ENCODE measurements at places on chromosomes 4 and X.
A peak's percentile ranks its signal among the peaks of the same experiment; 100 is the strongest.

GRCh38 chr4:102623622-102624021, 122.5 kb downstream of the NFKB1 start:
- DNase-seq = no peak

GRCh38 chr4:84767168-84767567, 184.2 kb downstream of the CDS1 start:
- DNase-seq = no peak

DNA sequence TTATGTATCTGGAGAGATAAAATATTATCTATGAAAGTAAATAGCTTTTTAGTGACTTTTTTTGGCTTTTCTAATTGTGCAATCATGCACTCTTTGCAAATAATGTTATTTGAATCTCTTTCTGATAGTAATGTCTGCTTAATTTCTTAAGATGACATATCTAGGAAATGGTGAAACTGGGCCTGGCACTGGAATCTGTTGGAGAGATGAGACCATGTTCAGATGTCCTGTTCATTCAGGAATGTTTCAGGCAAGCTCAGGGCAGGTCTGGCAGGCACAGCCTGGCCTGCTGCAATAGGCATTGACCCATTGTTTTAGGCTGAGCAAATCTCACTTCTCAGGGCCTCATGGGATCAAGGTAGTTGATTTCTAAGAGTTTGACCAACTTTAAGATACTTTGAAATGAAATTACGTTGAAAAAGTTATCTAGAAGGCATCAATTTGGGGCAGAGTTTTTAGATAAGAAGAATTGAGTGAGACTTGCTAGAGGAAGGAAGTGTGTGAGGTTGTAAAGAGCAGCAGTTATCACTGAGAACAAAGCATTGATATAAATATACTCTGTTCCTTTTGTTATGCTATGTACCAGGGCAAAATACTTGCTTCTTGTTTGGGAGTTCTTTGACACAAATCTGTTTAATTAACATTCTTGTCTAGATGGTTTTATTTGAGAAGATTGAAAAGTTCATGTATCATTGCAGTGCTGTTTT, 133.0 kb upstream of the LEF1 start:
- peak; percentile 27 for DNase-seq

DNA sequence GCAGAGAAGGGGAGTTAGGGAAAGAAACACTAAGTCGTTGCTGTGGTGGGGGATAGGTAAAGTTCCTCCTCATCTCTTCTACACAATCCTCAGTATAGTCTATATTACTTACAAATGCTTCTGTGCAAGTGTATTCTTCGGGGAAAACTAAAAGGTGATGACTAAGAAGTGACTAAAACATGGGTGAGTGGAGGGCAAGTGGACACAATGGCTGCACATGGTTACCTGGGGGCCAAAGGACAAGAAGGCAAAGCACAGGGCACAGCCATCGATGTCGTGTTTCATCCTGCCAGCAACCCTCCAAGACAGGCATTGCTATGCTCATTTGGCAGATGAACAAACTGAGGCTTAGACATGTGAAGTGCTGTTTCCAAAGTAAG, 35.5 kb upstream of the CCKAR start:
- DNase-seq = no peak

DNA sequence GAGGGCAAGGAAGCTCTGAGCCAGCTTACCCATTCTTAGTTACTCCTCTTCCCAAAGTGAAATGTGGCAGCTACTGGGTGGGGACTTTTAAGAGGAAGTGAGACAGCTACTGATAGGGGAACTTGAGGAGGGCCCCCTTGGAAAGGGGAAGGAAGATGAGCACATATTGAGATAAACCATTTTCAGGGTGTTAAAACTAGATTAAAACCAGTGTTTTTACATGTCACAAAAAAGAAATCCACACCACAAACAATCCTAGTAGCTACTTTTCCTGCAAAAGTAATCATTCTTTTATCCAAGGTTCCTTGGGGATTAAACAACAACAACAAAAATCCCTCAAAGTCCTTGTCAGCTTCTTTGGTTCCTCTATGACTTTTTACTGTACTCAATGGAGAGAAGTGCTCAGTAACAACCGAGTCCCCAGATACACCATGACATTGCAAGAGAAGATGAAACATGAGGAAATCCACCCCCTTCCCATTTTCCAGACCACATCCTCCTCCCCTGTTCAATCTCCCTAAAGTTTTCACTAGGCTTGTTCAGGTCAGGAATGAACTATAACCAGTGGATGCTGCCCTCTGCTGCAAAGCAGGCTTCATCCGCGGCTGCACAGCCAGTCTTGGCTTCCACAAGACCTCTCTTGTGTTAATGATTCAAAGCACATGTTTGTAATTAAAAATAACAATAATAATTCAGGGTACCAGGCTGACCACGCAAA, 113.5 kb upstream of the TMEM164 start:
- DNase-seq = no peak

DNA sequence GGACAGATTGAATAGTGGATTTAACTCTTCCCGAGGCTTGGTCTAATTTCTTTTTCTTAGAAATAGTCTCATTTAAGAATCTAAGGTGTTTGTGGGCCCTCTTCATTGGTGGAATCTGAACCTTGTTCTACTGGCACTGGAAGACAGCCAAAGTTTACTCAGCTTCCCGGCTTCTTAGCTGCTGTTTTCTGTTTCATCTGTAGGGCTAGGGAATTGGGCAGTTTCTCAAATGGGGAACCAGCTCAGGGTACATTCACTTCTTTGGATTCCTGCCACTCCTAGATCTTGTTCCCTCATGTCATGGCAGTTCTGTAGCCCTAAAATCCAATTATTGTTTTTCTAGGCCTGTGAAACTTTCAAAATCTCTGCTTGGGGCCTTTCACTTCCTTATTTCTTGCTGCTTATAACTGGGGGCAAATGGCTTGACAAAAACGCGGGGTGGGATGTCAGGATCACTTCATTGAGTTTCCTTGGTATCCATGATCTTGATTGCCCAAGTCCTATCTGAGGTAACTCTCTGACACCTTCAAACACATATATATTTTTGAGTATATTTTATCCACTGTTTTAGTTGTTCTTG, 985.0 kb downstream of the C4orf33 start:
- no peak for DNase-seq

GRCh38 chr4:30191902-30192301, 528.3 kb upstream of the PCDH7 start:
- DNase-seq = no peak

GRCh38 chrX:1453951-1454785, 1.5 kb upstream of the ASMTL start:
- peak; percentile 91 for DNase-seq

DNA sequence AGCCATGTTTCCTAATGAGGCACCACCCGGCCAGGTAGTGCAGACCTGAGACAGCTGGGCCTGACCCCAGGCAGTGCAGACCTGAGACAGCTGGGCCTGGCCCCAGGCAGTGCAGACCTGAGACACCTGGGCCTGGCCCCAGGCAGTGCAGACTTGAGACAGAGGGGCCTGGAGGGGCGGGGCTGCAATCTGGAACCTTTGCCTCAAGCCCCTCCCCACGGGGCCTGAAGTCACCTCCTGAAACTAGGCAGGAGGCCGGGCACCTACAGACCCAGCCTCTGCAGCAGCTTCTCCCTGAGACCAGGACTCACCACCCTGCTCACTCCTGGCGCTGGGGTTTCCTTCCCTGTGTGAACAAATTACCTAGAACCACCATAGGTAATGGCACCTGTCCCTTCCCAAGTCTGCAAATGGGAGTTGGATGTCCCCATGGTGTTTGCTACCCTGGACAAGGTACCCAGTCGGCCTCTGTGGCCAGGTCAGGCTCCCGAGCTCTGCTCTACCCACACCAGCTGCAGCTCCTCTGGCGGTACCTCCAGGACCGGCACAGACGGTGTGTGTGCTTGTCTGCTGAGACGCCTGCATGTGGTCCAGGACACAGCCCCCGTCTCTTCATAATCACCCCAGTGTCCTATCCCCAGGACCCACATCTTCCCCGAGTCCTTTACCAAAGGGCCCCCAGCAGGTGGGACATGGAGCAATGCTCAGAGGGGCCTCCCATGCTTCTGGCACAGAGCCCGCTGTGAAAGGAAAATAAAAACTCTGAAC, 53.1 kb upstream of the C4orf50 start:
- DNase-seq = no peak

DNA sequence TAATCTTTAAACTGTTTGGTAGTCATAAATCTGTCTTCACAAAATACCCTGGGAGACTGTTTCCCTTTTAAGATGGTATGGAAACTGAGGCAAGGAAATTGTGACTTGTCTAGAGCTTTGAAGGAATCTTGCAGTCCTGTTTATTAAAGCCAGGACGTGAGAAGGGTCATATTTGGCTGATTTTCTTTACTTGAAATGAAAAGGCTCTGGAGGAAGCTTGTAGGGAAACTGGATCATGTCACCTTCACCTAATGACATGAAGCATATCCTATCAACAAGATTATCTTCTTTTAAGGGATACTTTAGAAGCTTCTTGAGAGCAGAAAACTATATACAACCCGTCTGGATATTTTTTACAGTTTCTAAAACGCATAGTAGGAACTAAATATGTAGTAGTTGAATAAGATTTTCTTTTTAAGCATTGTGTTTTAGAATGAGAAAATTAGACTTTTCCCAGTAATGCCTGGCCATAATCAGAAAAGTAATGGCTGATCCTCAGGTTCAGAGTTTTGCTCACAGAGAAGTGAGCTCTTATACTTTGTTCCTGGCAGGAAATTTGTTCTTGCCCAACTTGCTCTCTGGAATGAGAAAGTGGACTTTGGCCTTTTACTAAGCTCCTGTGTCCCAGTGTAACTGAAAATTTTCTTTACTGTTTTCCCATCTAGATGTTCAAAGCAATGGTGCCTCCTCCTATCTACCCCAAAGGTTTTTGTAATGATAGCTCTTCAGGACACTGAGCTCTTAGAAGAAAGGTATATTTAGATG, 136.8 kb upstream of the AFF2 start:
- no peak for DNase-seq

- DNase-seq = peak; percentile 43
Observed at GRCh38 chrX:104098151-104098808, 14.0 kb upstream of the ZCCHC18 start.

DNA sequence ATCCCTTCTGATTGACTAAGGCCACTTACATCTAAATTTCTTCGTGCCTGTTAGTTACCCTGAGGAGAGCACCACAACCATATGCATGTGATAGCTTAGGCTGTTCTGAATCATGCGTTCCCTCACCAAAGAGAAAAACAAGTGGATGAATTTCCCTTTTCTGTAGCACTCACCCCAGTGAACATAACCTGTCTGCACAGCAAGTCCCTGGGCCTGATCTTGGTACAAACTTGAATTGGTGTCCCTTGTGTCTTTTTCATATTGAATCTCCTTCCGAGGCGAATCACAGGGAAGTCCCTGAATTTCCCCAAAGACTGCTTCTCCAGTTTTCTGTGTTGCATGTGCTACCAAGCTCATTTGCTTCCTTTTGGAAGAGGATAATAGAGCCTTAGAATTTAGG, 100.4 kb downstream of the KLHL8 start:
- DNase-seq = no peak

Measured in T-helper 2 cell (primary cell).